Right ventricle myocardium inferior (tissue), 1 donor: ENCODE measurements at places on chromosomes 5 and 9.

GRCh38 chr5:2704111-2704510 is 47.4 kb downstream of the IRX2 start:
- DNase-seq = no peak

DNA sequence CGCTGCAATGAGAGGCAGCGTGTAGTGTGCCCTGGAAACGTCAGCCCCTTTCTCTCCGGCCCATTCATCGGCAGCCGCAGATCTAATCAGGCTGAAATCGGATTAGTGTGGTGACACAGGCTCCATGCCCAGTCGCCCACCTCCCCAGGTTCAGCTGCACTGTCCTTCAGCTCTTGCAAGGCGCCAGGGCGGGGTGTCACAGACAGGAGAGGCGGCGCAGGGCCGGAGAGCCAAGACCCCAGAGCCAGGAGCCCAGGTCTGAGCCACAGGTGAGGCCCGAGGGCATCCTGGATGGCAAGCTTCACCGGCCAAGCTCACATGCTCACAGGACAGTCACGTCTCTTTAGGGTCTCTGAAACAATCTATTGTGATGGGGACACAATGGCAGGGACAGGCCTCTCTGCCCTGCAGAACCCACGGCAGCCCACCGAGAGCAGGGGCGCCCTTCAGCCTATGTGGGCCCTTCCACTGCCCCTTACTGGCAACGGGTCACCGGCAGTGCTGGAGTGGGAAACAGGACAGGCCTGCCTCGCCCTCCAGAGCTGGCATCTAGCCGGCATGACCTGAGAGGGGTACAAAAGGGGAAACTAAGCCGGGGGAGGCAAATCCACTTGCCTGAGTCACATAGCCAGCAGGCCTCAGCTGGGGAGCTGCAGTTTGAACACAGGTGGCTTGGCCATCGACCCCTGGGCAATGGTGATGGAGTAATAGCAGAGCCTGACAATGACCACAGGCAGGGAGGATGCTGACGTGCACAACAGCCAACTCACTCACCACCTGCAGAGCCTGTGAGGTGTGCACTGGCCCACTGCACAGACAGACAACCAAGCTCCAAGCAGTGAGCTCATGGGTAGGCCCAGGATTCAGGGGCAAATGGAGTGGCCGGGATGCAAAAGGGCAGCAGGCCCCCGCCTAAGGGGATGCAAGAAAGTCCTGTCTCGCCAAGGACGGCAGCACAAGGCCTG is 48.1 kb downstream of the VAV2 start:
- peak; percentile 63 for DNase-seq

GRCh38 chr5:79056847-79057246 is 12.6 kb downstream of the DMGDH start:
- no peak for DNase-seq

DNA sequence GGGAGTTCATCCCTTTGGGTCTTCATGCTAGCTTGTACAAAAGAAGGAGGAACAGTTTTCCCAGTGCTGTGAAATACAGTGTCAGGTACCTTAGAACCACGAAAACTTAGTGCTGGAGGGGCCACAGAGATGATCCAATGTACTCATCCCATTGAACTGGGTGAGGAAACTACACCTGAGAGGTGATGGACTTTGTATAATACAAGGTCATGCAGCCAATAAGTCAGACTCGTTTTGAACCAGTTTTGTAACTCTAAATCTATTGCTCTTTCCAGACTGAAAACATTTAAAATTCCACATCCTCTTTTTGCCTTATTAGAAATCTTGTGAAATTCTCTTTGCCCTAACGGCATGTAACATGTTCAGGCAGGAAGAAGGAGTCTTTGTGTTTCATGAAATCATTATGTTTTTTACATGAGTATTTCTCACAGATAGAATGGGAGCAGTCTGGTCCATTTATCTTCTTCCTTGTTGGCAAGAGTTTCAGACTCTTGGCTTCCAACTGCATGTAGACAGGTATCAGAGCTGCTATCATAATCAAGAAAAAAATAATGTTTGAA is 146.8 kb upstream of the FBXL7 start:
- DNase-seq = no peak

GRCh38 chr5:34415559-34416198 is 240.4 kb upstream of the RAI14 start:
- no peak for DNase-seq

DNA sequence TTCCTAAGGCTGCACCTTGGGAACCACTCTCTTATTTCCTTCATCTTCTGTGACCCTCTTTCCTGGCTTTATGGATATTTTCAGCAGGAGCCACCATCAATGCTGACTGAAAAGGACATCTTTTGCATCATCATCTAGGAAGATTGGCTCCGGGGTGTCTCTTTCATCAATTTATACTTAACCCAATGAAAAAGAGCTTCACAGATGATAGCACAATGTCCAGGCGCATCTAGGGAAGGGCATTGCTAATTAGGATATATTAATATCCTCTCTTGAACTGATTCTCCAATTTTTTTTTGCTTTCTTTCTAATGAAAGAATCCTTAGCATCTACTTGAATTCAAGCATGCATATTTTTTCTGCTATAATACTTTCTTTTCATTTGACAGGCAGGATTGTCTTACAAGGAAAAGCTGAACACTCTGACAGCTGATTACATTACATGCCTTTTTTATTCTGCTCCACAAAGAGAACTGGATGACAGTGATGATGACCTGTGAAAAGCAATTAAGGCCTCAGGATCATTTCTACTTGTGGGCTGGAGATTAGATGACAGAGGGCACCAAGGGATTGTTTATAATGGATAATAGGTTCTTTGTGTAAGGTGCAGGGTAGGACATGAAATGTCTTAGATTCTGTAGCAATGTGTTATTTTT is 60.2 kb downstream of the PCSK1 start:
- no peak for DNase-seq

DNA sequence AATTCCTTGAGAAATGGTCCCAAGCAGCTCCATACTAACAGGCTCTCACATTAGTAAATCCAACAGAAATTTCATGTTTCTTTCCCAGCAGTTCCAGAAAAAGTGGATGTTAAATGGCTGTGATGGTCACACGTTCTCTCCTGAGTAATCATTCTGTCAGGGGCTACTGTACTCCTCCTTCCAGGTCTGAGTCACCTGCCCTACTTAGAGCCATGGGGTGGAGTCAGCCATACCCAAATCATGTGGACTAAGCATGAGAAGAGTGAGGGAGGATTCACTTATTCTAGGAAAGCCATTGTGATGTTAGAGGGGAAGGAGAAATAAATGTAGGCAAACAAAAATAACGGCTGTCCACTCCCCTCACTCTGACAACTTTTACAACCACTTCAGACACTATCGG is 547.2 kb downstream of the CSNK1G3 start:
- DNase-seq = no peak

- DNase-seq = no peak
Observed at GRCh38 chr9:85514256-85514655, 227.5 kb downstream of the AGTPBP1 start.

DNA sequence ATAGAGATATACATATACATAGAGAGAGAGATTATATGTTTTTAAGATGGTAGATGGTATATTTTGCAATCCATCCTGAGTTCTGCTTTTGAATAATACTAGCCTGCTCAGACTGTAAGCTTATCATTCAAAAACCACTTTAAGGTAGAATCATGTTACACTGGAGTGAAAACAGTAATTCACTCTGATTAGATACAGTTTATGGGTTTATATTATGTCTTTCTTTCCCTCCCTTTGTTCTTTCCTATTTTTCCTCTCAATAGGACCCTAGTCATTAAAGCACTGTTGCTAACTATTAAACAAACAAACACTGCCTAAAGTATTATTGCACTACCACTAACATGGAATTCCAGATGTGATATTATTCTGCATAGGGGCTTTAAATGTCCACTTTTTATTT is 202.0 kb downstream of the ADAMTSL1 start:
- no peak for DNase-seq

DNA sequence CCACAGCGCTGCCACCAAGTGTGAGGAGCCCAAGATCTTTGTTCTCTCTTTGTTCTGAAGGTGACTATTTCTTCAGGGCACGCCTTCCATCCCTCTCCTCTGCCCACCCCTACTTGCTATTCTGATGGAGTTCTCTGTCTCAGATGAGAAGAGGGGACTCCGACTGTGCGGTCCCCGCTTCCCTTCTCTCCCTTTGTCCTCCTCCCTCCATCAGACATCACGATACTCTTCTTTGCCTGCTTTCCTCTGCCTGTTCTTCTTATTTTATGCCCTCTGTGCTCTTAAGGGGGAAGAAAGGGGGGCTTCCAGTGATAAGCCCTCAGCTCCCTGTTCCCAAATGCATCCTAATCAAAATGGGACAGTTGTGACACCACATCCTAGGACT is 307.8 kb downstream of the RAB3C start:
- DNase-seq = no peak
